Stimulated activated CD4-positive, alpha-beta T cell treated with anti-CD3 and anti-CD28 coated beads, Interleukin-12 subunit alpha, Interleukin-12 subunit beta, amount 100 ng/mL, for 48 hours (primary cell): ENCODE measurements at places on chromosomes 11 and 22.

DNA sequence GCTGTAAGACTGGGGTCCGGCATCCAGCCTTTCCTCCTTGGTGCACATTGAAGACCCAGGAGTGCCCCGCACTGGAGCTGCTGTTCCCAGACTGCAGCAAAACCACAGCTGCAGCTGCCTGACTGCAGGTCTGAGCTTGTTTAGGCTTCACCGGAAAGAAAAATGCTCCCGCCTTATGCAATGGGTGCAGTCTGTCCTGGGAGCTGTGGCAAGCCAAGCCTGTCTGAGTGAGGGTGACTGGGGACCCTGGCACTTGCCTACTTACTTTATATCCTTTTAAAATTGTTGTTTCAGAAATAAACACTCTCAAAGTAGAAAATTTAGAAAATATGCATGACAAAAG lies 23.3 kb upstream of the CD44 start:
- no peak for DNase-seq

GRCh38 chr11:86698639-86699038 lies 26.2 kb upstream of the ME3 start:
- no peak for DNase-seq

- no peak for DNase-seq
These were observed 172.6 kb upstream of the LUZP2 start for GRCh38 chr11:24324211-24324610.

DNA sequence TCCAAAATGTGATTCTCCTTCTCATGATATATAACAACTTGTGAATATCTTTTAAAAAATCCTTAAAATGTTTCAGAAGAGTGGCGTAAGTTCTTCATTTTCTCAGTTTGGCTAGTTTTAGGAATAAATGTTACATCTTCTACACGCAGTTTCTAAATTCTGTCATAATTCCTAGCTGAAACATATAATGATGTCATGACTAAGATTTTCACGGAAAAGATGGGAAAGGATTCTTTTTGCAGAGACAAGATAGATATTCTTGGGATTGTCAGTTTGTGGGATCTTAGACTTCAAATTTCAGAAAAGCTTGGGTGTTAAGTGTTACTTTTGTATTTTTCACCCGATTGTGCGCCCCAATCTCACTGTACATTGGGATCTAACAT lies 1.7 kb downstream of the EED start:
- DNase-seq, result no peak

- no peak for DNase-seq
These were observed 19.9 kb downstream of the TRIM44 start for GRCh38 chr11:35682230-35683173.

DNA sequence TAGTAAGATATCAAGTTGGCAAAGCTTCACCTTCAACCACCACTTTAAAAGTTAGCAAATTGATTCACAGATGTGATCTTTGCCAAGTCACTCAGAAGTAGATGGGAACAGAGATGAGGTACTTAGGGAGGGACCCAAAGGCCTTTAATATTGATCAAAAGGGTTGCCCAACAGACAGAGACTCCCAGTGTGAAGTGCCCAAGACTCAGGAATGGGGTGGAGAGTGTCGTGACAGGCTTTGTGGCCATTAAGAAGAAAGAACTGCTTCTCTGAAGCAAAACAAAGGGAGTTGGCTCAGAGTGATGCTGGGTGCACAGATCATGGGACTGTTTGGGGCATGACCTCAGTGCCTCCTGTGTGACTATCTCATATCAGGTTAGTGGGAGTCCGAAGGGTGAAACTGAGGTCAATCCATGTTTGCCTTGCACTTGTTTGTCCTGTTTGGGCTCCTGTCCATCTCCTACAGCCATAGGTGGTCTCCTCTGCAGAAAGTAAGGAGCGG lies 132.3 kb downstream of the APIP start:
- no peak for DNase-seq

DNA sequence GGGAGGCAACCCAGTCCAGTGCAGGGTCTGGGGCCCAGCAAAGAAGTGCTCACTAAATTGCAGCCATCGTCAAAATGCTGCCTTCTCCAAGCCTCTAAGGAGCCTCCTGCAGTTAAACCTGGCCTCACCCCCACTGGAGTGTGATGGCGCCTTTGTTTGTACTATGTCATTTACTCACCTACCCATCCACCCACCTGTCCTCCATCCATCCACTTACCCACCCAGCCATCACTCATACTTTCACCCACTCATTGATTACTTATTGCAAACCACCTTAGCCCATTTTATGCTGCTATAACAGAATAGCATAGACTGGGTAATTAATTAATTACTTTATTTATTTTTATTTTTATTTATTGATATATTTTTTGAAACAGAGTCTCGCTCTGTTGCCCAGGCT lies 28.8 kb upstream of the PPFIA1 start:
- DNase-seq, result no peak

GRCh38 chr11:66727282-66728037 lies 1.6 kb downstream of the SPTBN2 start:
- DNase-seq, result no peak

DNA sequence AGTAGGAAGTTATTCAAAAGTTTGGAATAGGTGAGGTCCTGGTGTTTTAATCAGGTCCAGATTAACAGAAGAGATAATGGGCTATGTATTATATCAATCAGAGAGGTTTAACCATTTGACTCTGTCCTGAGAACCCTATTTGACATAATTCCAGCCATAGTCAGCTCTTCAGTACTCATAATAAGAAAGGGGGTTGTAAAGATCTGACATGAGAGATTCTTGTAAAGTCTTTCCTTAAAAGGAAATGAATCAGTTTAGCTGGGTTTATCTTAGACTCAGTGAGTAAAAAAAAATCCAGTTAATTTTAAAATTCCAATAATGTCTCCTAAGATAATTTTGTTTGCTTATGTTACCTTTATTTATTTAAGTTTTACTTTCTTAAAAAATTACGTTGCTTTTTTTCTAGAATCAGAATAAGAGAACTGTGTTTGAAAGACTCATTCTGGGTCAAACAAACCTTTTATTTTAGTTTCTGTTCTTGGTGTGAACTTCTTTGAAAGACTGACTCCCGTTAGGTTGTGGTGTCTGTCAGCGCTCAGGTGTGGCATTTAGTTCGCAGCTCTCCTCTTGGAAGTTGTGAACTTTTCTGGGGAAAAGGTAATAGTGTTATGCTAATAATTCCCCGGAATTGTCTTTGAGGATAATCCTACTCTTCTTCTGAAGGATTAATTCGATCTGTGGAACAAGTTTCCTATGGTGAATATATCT lies 20.5 kb downstream of the NUCB2 start:
- DNase-seq, result no peak

DNA sequence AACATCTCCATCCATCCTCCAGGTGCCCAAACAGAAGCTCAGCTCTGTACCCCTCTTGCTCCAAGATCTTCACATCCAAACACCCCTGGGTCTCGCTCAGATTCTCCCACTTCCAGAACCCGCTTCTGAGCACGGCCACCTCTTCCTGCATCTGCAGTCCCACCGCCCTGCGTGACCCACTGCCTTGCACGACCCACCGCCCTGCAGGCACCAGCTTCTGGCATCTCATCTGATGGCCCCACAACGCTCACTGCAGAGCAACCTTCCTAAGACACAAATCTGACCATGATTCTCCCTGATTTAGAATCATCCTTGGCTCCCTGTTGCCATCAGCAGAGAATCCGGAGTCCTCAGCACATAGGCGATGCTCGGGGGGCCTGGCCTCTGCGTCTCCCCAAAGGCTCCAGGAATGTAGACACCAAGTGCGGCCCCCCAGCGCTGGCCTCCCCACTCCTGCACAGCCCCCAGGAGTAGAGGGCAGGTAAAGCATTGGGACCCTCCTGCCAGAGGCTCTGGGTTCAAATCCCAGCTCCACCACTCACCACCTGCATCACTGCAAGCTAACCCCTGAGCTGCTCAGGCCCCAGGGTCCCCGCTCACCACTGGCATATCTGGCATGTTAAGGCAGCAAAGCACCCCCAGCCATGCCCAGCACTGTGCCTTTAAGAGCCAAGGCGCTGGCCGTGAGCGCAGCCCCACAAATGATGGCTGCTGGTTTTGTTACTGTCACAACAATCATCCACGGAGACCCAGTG lies 459.3 kb downstream of the BRD1 start:
- no peak for DNase-seq

- DNase-seq, result no peak
These were observed 30.8 kb downstream of the APLP2 start for GRCh38 chr11:130100381-130101095.

- DNase-seq, result no peak
These were observed 44.5 kb upstream of the TEAD1 start for GRCh38 chr11:12629601-12630313.

DNA sequence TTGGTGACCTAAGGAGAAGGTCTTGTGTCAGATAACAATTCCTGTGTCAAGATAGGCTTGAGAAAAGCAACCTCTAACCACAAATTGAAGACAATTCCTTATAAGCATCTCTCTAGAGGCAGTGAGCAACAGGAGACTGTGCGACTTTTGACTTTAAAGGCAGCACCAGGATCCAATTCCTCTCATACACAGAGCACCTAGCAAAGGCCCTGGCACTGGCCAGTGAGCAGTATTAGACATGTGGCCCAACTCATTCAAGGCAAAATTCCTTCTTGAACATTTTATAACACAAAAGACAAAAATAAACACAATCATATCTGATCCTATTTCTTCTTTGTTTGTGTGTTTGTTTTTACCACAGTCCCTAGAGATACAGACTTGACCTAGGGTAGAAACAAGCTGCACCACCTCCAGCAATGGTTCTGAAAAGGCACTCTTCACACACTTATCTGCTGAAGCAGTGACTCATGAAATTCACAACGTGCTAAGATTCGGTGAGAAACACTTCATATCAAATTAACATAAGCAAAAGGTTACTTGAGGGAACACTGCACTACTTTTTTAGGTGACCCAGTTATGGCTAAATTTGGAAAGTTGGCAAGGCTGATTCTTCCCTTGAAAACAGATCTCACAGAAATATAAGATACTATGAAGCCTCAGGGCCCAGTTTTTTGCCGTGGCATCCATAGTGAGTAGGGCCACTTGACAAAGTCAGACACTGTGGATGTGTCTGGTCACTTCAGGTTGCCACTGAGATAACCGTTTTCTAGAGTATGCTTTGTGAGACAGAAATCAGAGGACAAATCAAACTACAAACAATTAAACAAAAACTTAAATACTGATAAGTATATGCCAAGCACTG lies 1018.9 kb downstream of the DLG2 start:
- DNase-seq, result no peak

DNA sequence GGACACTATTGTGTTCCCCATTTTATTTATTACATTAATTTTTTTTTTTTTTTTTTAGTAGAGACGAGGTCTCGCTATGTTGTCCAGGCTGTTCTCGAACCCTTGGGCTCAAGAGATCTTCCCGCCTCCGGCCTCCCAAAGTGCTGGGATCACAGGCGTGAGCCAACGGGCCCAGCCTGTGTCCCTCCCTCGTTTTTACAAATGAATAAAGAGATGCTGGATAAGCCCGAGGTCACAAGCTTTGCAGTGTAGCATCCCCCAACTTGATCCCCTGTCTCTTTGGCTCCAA lies 297 bp upstream of the MTFP1 start:
- DNase-seq, result no peak

DNA sequence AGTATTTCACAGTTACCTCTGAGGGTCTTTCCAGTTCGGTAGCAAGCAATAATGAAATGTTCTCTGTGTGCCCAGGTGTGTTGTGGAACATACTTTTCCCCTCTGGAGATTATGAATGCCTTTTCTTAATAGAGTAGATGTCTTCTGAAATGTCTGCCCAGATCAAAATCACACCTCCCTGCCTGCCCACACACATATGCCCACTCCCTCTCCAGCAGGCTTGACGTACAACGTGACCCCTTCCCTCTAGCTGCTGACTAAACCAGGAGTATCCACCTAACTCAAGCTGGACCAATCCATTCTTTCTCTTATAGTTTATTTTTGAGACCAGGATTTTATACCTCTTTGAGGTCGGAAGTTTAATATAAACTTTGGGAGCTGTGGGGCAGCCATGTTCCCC lies 48.7 kb downstream of the ME3 start:
- no peak for DNase-seq

DNA sequence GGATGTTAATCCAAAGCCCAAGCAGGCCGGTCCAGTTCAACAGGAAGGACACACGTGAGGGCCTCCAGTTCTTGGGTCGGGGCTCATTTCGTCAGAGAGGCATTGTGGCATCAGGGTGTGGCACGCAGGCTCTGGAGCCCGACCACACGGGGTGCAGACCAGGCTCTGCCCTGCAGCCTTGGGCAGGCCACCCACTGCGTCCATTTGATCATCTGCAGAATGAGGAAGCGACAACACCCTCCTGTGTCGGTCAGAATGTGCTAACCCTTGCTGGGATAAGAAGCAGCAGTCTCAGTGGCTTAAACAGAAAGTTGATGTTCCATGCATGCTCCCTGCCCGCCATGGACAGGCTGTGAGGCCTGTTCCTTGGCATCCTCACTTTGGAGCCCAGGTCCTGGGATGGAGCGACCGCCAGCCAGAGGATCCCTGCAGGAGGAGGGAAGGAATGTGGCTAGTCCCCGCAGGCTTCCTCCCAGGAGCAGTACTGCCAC lies 10.8 kb downstream of the RIBC2 start:
- no peak for DNase-seq

DNA sequence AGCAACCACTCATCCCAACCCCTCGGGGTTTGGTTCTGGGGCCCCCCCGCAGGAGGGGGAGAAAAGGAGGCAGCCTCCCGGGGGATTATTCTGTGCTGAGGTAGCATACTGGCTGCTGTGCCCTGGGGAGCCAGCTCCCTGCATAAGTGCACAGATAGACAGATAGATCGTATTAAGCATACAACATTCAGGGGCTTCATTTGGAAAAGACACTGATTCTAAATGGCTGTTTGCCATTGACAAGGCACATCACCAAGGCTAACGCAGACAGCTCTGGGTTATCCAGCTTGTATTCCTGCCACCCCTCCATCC lies 547.9 kb downstream of the BUD13 start:
- no peak for DNase-seq

DNA sequence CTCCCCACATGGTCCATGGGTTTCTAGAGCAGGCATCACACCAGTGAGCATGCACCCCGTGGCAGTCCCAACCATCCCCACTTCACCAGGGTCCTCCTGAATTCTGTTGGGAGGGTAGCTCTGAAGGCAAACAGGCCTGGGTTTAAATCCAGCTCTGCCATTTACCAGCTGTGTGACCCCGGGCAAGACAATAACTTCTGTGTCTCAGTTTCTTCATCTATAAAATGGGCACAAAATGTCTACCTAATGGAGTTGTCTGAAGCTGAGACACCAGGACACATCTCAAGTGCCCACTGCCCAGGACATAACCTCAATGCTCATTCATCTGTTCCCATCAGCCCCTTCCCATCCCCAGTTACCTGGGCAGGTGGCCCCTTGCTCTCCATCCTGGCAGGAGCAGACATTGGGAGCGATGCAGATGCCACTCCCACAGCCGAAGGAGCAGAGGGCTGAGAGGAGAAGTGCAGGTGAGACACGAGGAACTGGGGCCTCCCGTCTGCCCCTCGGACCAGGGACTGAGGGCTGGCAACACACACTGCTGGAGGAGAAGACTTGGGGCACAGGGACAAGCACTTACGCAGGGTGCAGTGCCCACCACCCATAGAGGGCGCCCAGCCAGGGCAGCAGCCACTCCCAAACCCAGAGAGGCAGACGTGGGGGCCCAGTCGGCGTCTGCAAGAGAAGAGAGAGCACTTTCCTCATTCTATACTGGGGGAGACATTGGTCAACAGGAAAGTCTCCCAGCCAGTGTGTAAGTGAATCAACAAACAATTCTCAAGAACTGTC lies 4.0 kb downstream of the VWCE start:
- no peak for DNase-seq
